ENCODE measurements at places on chromosomes 7 and 10.
A peak's percentile ranks its signal among the peaks of the same experiment; 100 is the strongest.

DNA sequence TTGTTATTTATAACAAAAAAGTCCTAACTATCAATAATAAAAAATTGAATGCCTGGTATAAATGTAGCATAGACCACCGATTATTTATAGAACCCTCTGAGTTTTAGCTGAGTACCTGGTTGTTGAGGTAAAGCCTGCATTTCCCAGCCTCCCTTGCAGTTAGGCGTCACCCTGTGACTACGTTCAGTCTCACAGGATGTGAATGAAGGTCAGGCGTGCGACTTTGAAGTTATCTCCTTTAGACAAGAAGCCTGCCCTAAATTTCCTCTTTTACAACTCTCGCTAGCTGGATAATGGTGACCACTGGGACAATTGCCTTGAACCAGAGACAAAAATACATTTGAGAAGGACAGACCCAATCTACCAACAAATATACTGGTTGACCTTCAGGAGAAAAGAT lies 67.5 kb upstream of the TES start:
- H3K27ac ChIP-seq = no peak overlapping the region
- H3K36me3 ChIP-seq = no peaks in the 10 kb centered on the region
- H3K27me3 ChIP-seq = no peaks in the 10 kb centered on the region
- DNase-seq = no peak
- no peak overlapping the region for H3K4me3 ChIP-seq

DNA sequence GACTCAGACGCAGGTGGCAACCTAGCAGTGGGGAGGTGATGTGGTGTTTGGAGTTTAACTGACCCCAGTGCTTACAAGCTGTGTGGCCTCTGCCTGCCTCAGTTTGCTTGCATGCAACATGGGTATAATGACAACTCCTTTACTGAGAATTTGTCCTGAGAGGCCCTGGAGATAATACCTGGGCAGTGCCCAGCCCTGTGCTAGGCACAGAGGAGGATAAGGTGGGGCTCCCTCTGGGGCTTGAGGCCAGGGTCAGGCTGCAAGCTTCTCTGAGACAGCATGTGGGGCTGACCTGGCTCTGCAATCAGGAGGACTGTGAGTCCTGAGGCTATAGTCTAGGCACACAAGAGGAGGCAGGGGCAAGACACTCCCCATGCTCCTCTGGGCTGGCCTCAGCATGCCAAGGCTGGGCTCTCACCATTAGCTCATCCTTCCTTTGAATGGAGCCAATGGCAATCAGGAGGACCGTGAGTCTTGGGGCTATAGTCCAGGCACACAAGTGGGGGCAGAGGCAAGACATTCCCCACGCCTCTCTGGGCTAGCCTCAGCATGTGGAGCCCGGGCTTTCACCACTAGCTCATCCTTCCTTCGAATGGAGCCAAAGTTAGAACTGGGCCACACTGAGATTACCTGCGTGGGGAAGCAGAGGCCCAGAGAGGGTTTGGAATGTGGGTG lies 147.9 kb downstream of the RPS24 start:
- no peaks in the 10 kb centered on the region for H3K36me3 ChIP-seq
- no peak for DNase-seq
- H3K4me1 ChIP-seq = no peaks in the 10 kb centered on the region
- H3K27ac ChIP-seq = no peak overlapping the region
- H3K27me3 ChIP-seq = no peaks in the 10 kb centered on the region

DNA sequence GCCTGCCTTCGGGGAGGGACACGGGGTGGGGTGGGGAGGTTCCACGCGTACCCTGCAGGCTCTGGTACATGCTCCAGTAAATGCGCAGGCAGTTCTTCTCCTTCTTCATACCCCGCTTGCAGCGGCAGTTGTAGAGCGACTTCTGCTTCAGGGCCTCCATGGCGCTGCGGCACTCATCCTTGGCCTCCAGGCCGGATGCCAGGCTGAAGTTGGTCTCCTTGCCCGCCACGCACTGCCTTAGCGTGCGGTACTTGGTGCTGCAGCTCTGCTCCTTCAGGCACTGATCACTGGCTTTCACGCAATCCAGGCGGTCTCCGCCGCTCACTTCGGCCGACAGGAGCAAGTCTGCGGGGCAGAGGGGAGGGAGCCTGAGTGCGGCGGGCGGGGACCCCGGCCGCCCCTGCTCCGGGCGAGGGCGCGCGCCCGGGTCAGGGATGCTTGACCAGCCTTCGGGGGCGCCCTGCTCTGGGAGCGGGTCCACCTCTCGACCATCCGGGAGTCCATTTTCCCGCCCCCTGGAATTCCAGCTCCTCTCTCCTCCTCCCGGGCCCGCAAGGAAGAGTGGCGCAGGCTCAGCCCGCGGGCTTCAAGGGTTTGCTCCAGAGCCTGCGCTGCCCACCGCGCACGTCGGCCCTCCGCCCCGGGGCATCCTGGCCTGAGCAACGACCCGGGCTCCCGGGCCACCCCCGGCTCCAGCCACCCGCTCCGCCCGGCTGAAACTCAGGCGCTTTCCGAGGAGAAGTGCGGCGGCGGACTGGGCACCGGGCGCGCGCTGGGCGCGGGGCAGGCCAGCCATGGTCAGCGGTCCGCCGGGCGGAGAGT lies 2.0 kb downstream of the GFRA1 start:
- peaks cover 84% of the 10 kb centered on the region for H3K27me3 ChIP-seq
- H3K36me3 ChIP-seq = no peaks in the 10 kb centered on the region
- no peak for DNase-seq
- no peak overlapping the region for H3K4me3 ChIP-seq
- no peaks in the 10 kb centered on the region for H3K4me1 ChIP-seq
- H3K27ac ChIP-seq = no peak overlapping the region

DNA sequence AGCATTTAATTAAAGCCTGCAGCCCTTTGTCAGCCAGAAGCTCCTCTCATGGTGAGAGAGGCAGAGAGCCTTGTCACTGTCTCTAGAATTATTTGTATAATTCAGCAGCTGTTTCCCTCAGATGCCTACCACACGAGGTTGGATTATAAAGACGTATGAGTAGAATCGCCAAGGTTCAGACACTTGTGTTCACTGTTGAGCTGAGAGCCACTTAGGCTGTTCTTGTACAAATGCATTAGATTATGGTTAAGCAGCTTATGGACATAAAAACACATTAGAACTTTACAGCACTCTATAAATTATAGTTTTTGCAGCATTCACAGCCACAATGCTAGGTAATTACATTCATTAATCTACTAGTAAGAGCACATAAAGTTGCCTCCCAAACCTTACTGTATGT lies 282.6 kb downstream of the AUTS2 start:
- H3K27ac ChIP-seq = no peak overlapping the region
- H3K4me3 ChIP-seq = no peak overlapping the region
- no peaks in the 10 kb centered on the region for H3K4me1 ChIP-seq
- no peaks in the 10 kb centered on the region for H3K27me3 ChIP-seq
- DNase-seq = no peak

GRCh38 chr7:133309333-133309732 lies 56.5 kb downstream of the EXOC4 start:
- no peak overlapping the region for H3K27ac ChIP-seq
- no peak overlapping the region for H3K4me3 ChIP-seq
- H3K4me1 ChIP-seq = no peaks in the 10 kb centered on the region
- H3K36me3 ChIP-seq = peaks cover 41% of the 10 kb centered on the region
- DNase-seq = no peak

DNA sequence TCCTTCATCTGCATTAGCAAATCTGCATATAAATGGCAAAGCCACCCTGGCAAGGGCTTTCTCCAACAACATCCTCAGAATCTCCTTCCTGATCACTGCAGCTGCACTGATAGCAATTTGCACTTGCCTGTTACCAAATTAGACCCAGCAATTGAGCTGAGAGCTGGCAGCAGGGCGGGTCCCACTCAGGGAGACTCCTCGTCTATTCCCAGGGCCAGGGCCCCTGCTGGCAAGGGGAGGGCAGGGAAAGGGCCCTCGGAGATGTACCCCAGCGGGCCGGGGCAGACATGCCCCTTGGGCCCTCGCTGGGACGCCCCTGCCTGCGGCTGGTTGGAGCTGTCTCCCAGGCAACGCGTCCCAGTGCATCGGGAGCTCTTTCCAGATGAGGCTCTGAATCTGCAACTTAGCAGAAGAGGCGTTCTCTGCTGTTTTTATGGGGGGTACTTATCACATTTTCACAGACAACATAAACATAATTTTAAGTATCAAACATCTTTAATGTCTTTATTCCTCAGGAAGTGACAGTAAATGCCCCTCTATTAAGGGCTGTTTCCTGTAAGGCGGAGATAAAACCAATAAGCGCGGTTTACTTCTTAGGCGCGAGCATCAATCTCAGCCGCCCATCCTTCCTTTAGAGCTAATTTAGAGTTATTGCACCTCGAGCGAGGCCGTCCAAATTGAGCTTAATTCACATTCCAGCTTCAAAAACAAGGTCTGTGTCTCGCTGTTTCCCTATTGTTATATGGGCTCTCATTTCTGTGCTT lies 249.0 kb upstream of the PPP2R2D start:
- DNase-seq = peak; percentile 34
- H3K36me3 ChIP-seq = no peaks in the 10 kb centered on the region
- H3K4me1 ChIP-seq = no peaks in the 10 kb centered on the region
- H3K27ac ChIP-seq = no peak overlapping the region

DNA sequence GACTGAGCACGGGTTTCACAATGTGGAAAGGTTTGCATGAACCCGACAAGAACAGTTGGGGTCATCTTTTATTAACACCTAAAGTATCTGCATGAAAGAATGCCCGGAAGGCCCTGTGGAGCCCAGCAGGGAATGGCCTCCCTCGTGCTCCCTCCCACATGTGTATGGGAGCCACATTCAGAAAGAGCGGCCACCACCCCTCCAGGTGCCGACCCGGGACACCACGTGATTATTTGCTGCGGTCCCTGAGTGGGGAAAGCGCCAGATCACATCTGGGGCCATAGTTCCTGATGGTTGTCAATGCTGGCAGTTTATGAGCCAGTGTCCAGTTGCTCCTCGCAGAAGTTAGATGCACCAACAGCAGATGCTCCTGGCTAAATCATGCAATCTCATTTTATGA lies 571.4 kb downstream of the TCERG1L start:
- H3K27me3 ChIP-seq = no peaks in the 10 kb centered on the region
- H3K4me3 ChIP-seq = no peak overlapping the region
- no peak for DNase-seq
- no peaks in the 10 kb centered on the region for H3K4me1 ChIP-seq

GRCh38 chr10:16689227-16689626 lies 128.0 kb downstream of the RSU1 start:
- no peaks in the 10 kb centered on the region for H3K36me3 ChIP-seq
- H3K27me3 ChIP-seq = no peaks in the 10 kb centered on the region
- no peak overlapping the region for H3K27ac ChIP-seq
- no peak for DNase-seq
- H3K4me3 ChIP-seq = no peak overlapping the region

DNA sequence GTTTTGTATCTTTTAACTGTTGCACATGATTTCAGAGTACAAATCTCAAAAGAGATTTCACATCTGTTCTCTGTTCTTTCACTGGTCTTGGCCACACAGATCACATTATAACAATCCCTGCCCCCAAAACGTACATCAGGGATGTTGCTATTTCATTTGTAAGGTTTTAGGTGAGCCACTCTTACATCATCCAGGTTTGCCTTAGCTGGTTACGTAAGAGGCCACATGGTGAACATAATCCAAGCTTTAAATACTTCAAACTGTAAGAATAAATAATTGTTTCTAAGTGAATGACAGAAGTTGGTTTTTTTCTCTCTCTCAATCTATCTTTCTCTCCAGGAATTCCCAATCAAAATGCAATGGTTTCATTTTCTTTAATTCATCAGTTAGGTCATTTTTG lies 245.9 kb upstream of the HGF start:
- H3K27me3 ChIP-seq = no peaks in the 10 kb centered on the region
- H3K36me3 ChIP-seq = no peaks in the 10 kb centered on the region
- no peak overlapping the region for H3K4me3 ChIP-seq
- DNase-seq = no peak

All from RWPE2 (cell line).